ENCODE measurements at places on chromosomes 6 and 20.

GRCh38 chr20:59455402-59456341 is 148.7 kb upstream of the PHACTR3 start:
- no peak for DNase-seq

DNA sequence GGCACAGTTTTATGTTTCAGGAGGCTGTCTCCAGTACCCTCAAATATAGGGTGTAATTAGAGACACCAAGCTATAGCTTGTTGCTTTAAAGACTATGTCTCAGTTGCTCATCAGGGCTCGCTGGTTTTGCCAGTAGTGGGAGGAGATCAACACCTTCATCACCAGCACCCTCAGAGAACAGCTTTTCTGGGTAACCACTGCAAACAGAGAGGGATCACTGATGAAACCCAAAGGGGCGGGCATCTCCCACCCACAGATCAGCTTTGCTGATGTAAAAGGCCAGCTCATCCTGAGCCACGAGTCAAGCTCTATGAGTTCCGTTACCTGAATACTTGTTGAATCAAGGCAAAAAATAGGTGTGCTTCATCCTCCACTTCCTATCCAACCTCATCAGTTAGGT is 187.7 kb downstream of the AIG1 start:
- no peak for DNase-seq

GRCh38 chr20:41030061-41030460 is 1.4 kb downstream of the TOP1 start:
- no peak for DNase-seq

GRCh38 chr6:158476389-158476788 is 83.5 kb upstream of the TMEM181 start:
- no peak for DNase-seq

- DNase-seq: no peak
Measured at GRCh38 chr20:51624157-51624731, 81.7 kb upstream of the NFATC2 start.

DNA sequence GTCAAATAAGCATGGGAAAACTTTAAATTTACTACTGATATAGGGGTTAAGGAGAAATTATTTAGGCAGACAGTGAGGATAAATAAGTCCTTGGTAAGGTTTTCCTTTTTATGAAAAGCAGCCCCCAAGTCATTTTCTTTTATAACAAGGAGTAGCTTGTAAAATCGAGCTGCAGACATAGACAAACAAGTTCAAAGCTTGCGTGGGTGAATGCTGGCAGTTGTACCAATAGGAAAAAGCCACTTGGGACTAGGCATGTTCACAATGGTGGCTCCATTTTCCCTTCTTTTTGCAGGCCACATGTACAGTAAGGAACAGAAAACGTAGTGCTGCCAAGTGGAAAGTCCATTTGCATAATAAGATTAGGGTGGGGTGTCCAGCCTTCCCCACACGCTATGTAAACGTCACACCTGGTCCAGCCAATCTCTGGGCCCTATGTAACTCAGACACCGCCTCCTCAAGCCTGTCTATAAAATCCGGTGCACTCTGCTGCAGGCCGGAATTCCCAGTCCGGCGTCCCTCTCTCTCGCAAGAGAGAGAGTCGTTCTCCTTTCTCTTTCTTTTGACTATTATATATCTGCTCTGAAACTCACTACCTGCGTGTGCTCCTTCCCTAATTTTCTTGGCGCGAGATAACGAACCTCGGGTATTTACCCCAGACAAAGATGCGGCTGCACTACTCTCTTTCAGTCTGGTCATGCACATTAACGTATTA is 217.1 kb upstream of the MAN1A1 start:
- no peak for DNase-seq

DNA sequence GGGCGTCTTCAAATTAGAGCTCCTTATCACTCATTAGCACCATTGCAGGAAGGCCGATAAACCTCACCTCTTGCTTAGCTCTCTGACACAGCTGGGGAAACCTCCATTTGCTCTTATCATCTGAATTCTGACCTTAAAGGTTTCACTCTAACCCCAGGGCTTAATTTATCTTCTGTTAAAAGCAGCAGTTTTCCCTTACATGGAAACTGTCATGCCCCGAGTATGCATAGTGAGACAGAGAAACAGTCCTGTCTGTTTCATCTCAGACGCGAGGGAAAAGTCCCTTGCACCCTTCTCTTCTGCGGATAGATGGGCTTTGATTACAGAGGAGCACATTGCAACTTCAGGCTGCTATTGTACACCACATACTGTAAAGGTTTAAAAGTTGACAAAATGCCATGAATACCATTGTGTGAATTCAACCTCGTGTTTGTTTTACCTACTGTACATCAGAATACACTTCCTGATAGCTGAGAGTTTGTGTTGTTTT is 191.5 kb upstream of the BMP2 start:
- no peak for DNase-seq

DNA sequence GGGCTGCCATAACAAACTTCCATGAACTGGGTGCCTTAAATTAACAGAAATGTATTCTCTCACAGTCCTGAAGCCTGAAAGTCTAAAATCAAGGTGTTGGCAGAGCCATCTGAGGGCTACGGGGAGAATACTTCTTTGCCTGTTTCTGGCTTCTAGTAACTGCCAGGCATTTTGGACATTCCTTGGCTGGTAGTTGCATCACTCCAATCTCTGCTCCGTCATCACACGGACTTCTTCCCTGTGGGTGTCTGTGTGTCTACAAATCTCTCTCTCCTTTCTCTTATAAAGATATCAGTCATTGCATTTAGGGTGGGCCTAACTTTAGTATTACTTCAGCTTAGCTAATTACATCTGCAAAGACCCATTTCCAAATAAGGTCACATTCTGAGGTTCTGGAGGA is 20.9 kb upstream of the PERP start:
- no peak for DNase-seq

GRCh38 chr6:34556031-34556471 is at the start of gene SPDEF:
Gene SPDEF, minus strand, starts transcription at chr6:34556329. Its CDS starts 11,874 bp downstream, at chr6:34544455.
- DNase-seq: no peak

DNA sequence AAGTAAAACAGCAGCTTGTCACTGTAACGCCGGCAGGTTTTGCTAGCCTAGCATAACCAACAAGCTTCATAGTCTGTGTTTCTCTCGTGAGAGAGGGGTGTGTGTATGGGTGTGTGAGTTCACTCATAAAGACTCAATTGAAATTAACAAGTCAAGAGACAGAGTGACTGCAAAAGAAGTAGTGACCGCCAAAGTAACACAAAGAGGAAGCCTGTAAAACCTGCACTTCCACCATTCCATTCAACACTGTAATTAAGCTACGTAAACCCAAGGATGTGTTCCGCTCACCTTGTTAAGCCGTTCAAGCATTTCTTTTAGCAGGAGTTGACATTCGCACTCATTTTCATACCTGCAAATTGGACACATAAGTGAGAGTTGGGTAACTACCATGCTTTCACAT is 6.6 kb downstream of the BFSP1 start:
- no peak for DNase-seq

DNA sequence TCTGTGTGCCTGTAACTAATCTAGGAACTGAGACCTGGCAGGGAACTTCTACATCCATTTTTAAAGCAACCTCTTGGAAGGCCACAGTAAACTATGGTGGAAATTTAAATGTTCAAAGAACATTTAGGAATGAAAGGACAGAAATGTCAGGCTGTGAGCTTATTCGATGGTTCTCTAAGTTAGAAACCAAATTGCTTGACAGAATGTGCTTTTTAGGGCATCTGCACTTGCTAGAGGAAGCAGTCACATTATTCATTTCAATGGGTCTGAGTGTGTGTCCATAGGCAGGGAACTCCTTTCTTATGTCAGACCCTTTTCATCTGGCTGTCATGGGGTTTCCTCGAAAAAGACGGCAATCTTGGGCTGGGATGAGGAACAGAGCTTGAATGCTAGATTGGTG is 84.4 kb downstream of the PPP1R14C start:
- DNase-seq: no peak

DNA sequence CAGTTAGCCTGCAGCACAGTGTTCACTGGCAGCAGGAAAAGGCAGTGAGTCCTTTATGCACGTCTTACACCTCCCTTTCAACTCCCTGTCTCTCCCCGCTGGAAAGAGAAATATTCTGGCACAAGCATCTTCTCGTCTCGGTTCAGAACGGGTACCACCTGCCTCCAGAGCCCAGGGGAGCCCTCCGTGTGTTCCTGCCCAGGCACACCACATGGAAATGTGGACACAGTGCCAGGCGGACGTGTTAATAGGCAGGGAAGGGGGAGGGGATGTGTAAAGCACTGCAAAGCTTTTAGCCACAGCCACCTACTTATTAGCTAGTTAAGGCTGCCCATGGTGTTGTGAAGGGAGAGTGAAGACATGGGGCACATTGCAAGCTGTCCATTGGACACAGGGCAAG is 219.7 kb downstream of the FARS2 start:
- no peak for DNase-seq

DNA sequence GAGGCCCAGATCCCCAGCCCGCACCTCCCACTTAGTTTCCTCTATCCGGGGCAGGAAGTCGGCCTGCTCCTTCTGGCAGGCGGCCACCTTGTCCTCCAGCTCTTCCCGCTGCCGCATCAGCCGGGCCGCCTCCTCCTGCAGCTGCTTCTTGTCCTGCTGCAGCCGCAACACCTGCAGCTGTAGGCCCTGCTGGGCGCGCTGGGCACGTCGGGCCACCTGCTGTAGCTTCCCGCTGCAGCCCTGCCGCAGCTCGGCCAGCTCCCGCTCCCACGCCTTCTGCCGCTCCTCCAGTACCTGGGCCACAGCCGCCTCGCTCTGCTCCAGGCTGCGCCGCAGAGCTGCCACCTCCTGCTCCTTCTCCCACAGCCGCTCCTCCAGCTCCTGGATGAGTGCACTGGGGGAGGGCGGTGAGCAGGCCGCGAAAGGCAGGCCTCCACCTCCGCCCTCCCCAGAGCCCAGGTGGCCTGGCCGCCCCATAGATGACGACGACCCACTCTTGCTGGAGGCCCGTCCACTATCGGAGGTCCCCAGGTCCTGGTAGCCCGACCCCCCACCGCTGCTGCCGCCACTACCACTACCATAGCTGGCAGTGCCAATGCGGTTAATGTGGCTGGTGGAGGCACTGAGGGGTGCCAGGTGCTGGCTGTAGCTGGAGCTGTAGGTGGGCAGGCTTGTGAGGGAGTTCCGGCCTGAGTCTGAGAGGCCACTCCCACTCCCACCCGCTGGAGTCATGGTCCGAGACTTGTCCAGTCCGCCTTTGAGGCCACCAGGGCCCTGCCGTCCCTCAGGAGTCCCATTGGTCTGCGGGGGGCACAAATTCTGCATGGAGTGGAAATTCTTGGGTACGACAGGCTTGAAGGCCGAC is 6.0 kb upstream of the FASTKD5 start:
- DNase-seq: no peak

DNA sequence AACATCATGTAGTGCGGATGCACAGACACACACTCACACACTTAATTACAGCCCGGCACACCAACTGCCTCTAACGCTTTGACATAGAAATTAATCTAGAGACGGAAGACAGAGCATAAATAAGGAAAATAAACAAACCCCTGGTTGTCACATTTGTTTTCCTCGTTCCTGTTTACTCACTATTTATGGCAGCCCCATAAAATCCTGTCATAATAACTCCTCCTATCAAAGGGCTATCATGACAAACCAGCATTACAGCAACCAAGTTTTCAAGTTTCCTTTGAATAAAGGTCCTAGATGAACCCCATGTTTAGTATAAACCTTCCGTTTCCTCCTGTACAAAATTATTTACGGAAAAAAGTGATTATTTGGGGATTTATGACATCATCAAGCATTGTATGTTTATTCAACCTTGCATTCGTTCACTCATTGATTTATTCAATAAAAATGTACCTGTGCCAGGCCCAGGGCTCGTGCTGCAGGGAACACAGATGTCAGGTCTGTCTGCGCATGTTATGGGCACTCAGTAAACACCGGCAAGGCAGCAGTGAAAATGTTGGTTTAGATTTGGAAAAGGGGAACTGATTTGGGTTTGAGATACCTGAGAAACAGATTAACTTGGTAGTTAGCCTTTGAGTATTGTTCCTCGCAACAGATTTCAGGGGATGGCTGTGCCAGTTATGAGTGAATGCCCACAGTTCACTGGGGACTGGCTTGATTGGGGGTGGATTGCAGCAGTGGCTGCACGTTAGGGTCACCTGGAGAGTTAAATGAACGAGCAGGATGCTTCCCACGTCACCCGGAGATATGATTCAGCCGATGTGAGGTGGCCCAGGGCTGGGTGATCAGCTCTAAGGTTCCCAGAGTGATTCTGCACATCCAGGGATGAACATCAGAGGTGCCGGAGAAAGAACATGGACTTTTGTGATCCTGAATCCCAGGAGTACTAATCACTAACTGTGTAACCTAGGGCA is 295.3 kb upstream of the FOXQ1 start:
- no peak for DNase-seq

GRCh38 chr6:139448051-139448649 is 73.7 kb upstream of the CITED2 start:
- DNase-seq: no peak

DNA sequence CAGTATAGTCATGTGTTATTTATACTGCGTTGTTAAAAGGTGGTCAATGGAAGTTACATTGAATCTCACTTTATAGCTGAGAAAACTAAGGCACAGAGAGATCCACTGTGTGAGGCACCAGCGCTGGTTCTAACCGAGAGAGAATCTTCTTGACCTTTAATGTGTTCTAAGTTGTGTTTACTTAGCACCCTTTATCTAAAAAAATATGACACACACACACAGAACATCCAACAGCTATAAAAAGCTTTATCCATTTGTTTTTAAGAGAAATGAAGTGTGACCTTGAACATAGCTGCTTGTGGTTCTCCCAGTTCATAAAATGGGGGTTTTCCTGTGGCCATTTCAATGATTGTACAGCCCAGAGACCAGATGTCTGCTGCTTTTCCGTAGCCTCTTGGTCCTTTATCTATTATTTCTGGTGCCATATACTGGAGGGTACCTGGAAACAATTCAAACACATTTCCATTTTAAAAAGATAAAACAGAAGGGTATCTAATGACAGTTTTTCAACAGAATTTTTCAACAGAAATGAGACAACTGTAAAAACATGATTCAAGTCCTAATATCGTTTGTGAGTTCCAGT is 54.8 kb upstream of the MAP7 start:
- DNase-seq: no peak

GRCh38 chr20:53091789-53092188 is 119.6 kb downstream of the TSHZ2 start:
- no peak for DNase-seq

DNA sequence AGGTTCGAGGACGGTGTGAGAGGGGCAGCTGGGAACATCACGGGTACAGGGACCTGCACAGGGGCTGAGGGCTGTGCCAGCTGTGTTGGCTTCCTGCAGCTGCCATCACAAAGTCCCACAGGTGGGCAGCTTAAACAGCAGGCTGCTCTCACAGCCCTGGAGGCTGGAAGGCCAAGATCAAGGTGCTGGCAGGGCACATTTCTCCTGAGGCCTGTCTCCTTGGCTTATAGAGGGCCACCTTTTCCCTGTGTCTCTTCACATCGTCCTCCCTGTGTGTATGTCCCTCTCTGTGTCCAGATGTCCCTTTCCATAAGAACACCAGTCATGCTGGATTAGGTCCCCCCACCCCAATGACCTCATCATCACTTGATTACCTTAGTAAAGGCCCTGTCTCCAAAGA is 15.1 kb upstream of the MPC1 start:
- DNase-seq: no peak

Measured in cortex of kidney (tissue), 1 donor.